ENCODE measurements at places on chromosomes 3 and 15.

GRCh38 chr3:171660188-171660587 lies 150.1 kb downstream of the PLD1 start:
- DNase-seq, result no peak

DNA sequence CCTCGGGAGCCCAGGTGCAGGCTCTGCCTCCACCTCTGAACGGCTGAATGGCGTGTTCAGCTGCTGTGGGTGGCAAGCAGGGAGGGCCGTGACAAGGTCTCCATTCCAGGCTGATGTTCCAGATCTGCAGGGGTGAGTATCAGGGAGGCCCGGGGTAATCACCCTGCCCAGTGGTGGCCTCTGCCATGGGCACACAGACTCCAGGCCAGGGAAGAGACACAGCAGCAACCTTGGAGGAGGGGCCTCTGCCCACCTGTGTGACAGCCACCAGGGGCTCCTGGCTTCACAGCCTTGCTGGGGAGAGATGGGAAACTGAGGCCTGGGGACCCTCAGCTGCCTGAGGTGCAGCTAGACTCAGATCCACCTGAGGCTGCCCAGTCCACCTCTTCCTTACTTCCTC lies 25.6 kb upstream of the ACAD9 start:
- DNase-seq, result no peak

GRCh38 chr15:68730976-68731897 lies 89.5 kb downstream of the ANP32A start:
- DNase-seq, result no peak

GRCh38 chr3:81769299-81769698 lies 7.9 kb upstream of the GBE1 start:
- no peak for DNase-seq

GRCh38 chr3:143821862-143822261 lies 26.4 kb downstream of the SLC9A9 start:
- no peak for DNase-seq

DNA sequence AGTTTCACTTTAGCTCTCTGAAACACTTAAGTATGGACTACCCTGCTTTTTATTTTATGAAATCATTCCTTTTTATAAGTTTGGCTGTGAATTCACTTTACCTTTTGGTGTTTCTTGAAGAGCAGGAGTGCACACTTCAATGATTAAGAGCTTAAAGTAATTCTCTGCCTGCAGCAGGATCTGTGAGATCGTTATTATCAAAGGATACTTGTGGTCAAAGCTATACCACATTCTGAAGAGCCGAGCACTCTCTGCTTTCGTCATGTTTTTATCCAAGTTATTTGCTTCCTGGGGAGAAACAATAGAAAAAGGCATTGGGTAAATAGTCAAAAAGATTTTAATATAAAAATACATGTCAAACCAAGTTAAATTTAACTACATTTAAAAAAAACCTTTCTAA lies 243.7 kb downstream of the CHST2 start:
- DNase-seq, result no peak

GRCh38 chr3:157574531-157574930 lies 71.3 kb upstream of the VEPH1 start:
- no peak for DNase-seq

GRCh38 chr15:33865416-33865815 lies 102.9 kb upstream of the CHRM5 start:
- no peak for DNase-seq

DNA sequence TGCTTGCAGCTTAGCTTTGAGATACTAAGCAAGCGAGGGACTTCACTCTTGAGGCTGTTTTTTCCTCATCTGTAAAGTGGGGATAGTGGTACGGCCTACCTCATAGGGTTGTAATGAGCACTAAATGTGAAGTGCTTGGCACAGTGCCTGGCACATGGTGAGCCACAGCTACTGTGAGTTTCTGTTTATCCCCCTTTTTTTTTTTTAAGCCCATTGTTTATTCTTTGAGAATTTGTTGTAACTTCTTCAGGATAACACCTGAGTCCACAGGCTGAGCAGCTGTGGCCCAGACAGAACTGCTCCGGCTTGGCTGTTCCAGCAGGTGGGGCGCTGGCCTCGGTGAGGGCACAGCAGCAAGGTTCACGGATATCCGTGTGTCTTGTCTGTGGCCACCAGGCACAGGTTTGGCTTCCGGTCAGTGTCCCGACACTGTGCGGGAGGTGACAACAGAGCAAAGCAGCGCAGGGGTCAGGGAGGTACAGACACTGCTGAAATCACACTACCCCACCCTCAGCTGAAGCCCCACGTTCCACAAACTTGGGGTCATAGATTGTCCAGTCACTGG lies 7.3 kb upstream of the ISG20 start:
- DNase-seq, result no peak

- DNase-seq, result no peak
Observed at GRCh38 chr3:177441276-177441812, 244.1 kb upstream of the TBL1XR1 start.

DNA sequence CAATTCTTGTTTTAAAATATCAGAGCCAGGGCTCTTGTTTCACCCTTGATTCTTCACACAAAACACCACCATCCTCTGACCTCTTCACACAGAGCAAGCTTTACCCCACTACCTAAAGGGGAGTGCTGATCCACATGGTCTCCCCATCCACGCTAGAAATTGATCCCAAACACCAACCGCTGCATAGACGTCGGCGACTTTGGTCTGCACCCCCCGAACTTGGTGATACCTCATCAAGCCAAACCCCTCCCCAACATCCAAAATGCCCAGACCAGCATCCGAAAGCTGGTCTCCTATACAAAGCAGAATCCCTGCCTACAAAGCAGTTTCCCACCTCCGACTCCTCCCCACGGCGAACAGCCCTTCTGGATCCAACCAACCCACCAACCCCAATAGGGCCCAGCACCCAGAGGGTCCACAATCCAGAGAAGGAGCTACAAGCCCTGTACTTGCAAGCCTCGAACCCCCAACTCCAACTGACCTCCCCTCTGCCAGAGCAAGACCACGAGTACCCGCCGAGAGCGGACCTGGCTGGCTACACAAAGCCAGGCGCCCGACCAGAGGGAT lies 25.8 kb upstream of the MTHFS start:
- DNase-seq, result no peak

GRCh38 chr3:28547677-28548076 lies 199.1 kb upstream of the AZI2 start:
- DNase-seq, result no peak

GRCh38 chr3:195134431-195134830 lies 136.5 kb downstream of the XXYLT1 start:
- DNase-seq, result no peak

DNA sequence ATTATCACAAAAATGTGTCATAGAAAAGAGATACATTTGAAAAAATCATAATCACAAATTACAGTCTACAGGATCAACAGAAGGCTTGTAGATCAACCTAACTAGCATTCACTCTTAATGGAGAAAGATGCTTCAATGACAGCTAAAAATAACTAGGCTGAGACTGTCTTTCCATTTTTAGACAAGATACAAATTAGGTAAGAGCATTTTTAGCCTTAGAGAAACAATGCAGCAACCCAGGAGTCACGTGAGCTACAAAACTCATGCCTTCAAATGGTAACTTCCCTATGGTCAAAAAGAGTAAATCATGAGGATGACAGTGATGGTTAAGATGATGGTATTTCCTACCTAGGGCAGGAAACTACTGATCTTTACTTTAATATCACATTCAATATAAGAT lies 415.4 kb downstream of the MAGI1 start:
- no peak for DNase-seq

GRCh38 chr3:39443530-39443929 lies 23.9 kb upstream of the MOBP start:
- DNase-seq, result no peak

GRCh38 chr15:58839485-58839884 lies 68.4 kb downstream of the MINDY2 start:
- DNase-seq, result no peak

Data from COR-L47 (cell line).